GM20000 (cell line): ENCODE measurements at places on chromosomes 7 and 10.

DNA sequence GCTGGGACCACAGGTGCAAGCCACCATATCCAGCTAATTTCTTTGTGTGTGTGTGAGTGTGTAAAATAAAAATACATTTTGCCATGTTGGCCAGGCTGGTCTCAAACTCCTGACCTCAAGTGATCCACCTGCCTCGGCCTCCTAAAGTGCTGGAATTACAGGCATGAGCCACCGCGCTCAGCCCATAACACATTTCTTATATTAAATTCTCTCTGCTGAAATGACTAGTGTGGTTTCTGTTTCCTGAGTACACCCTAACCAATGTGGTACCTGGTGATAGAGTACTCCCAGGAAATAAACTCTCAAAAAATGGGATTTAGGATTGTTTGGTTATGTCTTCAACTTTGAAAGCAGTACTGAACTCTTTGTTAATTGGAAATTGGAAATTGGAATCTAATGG is 19.4 kb upstream of the FHIP2A start:
- DNase-seq = no peak

GRCh38 chr7:103859709-103860108 is 129.7 kb downstream of the RELN start:
- no peak for DNase-seq

- DNase-seq = peak; percentile 73
These were observed 500 bp downstream of the CUL1 start for GRCh38 chr7:148699024-148699781.

DNA sequence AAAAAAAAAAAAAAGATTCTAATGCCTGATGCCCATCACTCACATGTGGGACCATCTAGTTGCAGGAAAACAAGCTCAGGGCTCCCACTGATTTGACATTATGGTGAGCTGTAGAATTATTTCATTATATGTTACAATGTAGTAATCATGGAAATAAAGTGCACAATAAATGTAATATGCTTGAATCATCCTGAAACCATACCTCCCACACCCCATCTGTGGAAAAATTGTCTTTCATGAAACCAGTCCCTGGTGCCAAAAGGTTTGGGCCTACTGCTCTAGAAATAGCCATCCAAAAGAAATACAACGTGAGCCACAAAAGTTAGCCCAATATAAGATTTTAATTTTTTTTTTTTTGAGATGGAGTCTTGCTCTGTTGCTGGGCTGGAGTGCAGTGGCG is 265.1 kb downstream of the PRPF18 start:
- DNase-seq = no peak

DNA sequence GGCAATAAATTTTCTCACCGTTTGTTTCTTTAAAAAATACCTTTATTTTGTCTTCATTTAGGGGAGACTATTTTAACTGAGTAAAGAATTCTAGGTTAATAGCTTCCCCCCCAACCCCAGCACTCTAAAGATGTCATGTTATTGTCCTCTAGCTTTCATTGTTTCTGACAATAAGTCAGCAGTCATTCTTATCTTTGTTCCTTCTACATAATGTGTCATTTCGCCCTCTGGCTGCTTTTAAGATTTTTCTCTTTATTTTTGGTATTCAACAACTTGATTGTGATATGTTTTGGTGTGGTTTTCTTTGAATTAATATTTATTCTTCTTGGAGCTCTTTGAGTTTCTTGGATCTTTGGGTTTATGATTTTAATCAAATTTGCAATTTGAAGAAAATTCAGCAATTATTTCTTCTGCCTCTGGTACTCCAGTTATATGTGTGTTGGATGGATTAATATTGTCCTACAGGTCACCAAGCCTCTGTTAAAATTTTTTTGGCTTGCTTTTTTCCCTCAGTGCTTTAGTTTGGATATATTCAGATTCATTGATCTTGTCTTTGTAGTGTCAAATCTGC is 64.6 kb upstream of the ELN start:
- no peak for DNase-seq

- no peak for DNase-seq
These were observed 224.4 kb downstream of the PTPRN2 start for GRCh38 chr7:158362912-158363905.

DNA sequence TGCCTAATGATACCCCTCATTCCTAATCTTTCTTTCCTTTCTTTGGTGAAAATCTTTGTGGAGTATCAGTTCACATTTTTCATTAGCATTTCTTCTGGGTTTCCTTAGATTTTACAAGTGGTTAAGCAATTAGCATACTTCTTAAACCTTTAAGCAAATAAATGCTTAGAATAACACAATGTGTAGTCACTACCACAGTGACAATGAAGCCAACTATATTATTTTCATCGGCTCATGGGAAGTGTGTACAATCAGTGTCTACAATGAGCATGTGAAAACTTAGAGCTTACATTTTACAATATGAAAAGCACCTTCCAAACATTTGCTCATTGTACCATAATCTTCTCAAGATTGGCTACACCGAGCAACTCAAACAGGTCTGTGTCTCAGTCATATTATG is 176.2 kb upstream of the PLXNA4 start:
- no peak for DNase-seq
